ENCODE measurements at places on chromosomes 1 and 21. TPM values are rescaled to one million over a fixed set of nuclear protein-coding genes. Genes with fewer than 3 reads are reported as not detected.

DNA sequence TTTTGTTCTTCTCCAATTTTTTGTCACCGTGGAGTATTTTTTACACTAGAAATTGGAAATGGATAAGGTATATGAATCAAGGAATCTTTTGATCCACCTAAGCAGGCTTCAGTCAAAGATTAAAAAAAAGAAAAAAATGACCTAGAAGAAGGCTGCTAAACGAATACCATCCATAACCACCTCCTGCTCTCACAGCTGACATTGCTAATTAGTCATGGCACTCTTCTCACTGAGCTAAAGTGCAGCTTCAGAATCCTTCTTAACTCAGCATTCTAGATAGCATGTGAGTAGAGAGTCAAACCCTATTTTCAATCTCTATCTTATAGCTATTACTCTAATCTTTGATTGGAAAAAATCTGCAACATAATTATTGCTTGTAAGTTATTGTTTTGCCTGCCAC is 40.2 kb upstream of the ST6GALNAC5 start:
- no peak for DNase-seq

DNA sequence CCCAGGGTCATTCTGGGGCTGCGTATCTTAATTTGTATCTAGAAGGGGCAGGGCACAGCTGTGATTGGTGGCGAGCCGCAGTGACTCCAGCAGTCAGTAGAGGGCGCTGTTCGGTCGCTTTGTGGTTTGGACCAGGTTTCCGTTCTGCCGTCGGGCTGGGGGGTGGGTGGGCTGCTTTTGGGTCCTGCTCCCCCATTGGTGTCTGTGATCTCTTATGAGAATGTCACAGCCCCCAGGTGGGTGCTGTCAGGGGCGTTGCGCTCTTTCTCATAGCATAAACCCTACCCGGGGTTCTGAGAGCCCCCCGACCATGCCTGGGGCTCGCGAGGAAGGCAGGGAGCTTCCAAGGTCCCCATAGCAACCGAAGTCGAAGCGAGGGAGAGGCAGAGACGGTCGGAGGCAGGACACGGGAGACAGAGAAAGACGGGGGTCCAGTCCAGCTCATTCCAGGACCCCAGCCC is 5.4 kb downstream of the TFF3 start:
- DNase-seq = peak; percentile 83

Gene TP73
- 0.65 TPM for total RNA-seq

Gene TSSK3
- total RNA-seq = 0.69 TPM

DNA sequence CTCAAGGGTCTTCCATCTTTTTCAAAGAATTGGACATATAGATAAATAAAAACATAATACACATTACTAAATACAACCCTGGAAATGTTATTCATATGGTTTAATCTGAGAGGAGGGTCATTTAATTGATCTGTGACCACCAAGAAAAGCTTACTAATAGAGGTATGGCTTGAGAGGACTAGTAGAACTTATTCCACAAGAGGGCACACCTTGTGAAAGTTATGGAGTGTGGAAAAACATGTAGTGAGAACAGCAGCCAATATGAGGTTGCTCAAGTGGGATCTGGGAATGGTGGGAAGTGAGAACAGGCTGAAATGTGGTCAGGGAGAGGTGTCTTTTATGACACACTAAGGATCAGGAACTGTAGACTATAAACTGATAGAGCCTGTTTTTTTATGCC is 973.5 kb upstream of the B3GALT2 start:
- no peak for DNase-seq

DNA sequence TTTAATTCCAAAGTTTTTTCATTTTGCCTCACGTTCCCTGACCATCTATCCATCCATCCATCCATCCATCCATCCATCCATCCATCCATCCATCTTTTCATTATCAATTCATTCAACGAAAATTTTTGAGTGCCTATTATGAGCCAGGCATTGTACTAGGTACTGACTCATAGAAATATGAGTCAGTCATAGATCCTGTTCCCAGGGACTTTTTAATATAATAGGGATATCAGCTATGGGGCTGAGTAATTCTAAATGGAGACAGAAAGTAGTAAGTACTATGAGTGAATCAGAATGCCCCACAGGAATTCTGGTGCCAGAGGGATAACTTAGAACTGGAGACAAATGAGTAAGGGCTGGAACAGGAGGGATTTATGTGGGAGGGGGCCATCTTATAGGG is 49.8 kb upstream of the GNG12 start:
- DNase-seq = no peak

Gene SRGAP2C
- 20.3 TPM for total RNA-seq

DNA sequence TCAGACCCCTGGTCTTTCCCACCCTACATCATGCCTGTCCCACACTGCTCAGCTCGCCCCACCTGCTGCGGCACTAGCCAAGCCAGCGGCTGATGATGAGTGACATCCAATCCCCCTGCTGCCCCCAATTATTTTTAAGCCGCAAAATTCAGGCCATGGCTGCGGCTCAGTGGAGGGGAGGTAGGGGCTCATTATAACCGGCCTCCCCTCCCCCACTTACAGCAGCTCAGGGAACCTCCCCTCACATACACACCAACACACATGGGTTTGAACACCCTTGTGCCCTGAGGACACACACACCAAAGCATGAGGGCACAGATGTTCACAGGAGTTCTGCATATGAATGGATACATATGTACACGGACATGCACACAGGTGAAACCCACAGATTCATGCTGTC is 5.3 kb downstream of the ADGRB2 start:
- no peak for DNase-seq
